Renal pelvis (tissue), 12 donors: ENCODE measurements at places on chromosomes 11 and 22.

GRCh38 chr11:27864091-27864491, 163.8 kb upstream of the BDNF start:
- DNase-seq = peak; percentile 91

- DNase-seq = no peak
Observed at GRCh38 chr22:47407461-47408025, 645.1 kb downstream of the TBC1D22A start.

- DNase-seq = no peak
Observed at GRCh38 chr11:36147491-36147890, 141.7 kb downstream of the COMMD9 start.

- DNase-seq = no peak
Observed at GRCh38 chr11:5304046-5304445, 2.3 kb upstream of the OR51B4 start.

- DNase-seq = no peak
Observed at GRCh38 chr22:48567213-48567975, 1260.3 kb downstream of the BRD1 start.

- no peak for DNase-seq
Observed at GRCh38 chr11:57126766-57127400, 54.9 kb upstream of the LRRC55 start.

DNA sequence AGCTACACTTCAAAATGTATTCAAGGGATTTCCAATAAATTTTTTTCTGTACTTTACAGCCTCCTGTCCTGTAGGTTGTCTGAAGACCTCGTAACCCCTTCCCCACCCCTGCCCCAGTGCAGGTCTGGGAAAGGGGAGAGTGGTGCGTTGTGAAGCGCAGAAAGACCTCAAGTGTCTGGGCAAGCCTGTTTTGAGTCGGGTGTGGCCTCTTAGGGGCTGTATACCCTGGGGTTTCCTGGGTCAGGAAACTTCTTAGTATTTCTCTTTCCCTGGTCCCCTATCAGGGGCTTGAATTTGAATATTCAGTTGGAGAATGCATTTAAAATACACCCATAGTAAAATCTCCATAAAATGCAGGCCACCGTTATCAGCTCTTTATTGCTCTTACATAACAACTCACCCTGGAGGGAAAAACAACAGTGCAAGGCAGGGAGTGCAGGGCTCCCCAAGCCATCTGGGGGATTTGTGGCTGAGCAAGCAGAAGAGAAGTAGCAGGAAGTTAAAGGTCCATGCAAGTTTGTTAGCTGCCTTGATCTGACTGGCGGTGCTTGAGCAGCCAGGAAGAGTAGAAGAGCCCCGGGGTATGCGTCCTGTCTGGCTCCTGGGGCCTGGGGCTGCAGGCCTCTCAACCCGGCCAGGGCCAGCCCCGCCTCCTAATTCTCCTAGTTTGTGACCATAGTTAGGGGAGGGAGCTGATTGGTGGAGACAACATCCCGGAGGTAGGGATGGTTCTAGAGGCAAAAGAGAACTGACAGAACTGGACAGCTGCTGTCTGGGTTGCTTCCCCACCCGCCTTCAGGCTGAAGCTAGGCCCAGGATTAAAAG, 25.7 kb downstream of the ARHGAP1 start:
- no peak for DNase-seq

- DNase-seq = no peak
Observed at GRCh38 chr11:14065141-14065540, 102.6 kb downstream of the SPON1 start.

GRCh38 chr11:74010306-74011300, 1.7 kb upstream of the UCP3 start:
- DNase-seq = no peak

- DNase-seq = no peak
Observed at GRCh38 chr11:110912437-110912836, 200.2 kb upstream of the ARHGAP20 start.

DNA sequence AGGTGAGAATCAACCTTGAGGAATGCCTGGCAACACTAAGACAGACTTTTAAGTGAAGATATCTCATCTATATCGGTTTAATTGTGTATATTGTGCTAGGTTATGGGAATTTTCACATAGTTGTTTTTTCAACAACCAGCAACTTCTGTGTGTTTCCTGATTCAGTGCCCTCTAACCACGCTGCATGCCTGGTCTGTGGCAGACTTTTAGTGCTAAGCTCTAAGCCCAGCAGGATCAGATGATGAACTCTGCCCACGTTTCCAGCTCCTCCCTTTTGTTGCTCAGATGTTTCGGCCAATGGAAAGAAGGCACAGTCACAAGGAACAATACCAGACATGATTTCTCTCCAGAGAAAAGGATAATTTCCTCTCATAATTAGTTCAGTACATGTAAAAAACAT, 1.4 kb upstream of the VWA5A start:
- DNase-seq = no peak

DNA sequence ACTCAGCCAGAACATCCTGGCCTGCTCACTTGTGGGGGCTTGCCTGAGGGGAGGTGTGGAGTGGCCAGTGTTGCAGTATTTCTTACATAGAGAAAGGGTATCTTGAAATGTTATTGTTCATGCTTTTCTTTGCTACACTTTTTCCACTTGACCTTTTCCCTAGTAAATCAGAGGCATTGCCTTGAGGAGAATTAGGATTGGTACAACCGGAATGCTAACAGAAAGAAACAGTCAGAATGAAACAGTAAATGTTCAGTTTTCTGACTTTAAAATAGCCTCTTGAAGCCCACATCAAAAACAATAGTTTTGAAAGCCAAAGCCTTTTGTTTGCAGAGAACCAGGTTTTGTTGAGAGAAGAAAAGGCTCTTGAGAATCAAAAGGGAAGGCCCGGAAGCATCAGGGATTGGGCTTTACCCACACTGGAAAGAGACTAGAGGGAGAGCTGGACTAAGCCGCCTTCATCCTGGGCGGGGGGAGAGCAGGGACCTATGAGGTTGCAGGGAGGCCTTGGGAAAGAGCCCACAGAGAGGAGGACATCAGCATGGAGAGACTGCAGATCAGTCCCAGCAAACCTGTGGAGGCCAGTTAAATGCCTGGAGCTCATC, 12.4 kb downstream of the ADM start:
- peak; percentile 37 for DNase-seq

- no peak for DNase-seq
Observed at GRCh38 chr11:48020092-48020755, 39.9 kb downstream of the PTPRJ start.

GRCh38 chr11:36268337-36268985, 20.8 kb downstream of the COMMD9 start:
- DNase-seq = no peak

GRCh38 chr22:19429950-19430889, 1.3 kb downstream of the HIRA start:
- no peak for DNase-seq

- DNase-seq = no peak
Observed at GRCh38 chr22:29272624-29273023, 4.6 kb downstream of the EWSR1 start.

- no peak for DNase-seq
Observed at GRCh38 chr22:28245579-28246224, 326.6 kb upstream of the PITPNB start.

GRCh38 chr11:64269540-64270220, 14.8 kb downstream of the BAD start:
- peak; percentile 100 for DNase-seq

- DNase-seq = no peak
Observed at GRCh38 chr22:22882033-22882717, 5.4 kb upstream of the IGLL5 start.

GRCh38 chr11:129252621-129253020, 60.5 kb upstream of the ARHGAP32 start:
- DNase-seq = no peak

- no peak for DNase-seq
Observed at GRCh38 chr11:104776501-104777170, 121.6 kb downstream of the CASP12 start.

GRCh38 chr11:22829231-22830081, at the start of gene SVIP:
Gene SVIP, minus strand, starts transcription at chr11:22829801. Its CDS starts 53 bp downstream, at chr11:22829748.
- peak; percentile 90 for DNase-seq

GRCh38 chr11:117840881-117841550, 16.5 kb upstream of the FXYD2 start:
- no peak for DNase-seq

DNA sequence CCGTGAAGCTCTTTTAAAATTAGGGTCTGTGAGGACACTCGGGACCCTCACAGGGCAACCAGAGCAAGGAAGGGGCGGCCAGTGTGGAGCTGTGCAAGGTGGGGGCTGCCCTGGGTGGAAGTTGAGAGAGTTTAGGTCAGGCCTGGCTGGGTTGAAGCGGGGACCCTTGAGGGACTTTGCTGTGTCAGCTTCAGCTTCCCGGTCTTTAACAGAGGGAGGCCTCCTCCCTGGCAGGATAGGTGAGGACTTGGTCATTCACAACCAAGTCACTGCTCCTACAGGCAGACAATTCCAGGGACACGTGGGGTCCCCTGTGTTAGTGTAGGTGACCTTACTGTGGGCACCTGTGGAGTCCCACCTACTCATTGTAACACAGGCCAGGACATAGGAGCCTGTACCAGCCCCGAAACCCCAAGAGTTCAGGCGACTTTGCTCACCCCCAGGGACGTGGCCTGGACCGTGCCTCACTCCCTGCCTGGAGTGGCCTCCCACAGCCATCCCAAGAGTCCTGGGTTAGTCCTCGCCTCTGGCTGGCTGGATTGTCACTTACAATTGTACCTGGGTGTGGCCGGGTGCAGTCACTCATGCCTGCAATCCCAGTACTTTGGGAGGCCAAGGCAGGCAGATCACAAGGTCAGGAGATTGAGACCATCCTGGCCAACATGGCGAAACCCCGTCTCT, 18.8 kb upstream of the ARHGAP8 start:
- no peak for DNase-seq

DNA sequence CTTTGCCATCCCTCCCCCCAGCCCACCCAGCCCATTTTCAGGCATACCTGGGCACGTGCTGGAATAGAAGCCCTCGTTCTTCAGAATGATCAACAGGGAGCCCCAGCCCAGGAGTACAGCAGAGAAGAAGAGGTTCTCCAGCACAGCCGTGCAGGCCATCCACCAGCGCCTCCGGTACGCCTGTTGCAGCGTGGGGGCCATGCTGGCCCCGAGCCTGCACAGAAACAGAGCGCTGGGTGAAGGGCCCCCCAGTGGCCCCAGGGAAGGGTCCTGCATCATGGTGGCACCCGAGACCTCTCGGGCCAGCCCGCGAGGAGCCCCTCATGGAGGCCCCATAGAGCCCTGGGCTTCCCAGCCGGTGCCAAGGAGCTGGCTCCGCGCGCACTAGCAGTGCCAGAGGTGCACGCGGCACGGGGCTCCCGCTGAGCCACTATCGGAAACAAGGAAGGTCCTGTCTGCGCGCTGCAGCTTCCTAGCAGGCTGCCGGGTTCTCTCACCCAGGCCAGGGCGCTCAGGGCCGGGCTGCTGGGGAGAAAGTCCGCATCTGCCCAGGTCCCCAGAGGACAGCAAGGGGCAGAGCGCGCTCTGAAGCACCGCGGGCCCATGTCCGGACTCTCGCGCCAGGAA, 1.5 kb downstream of the SLC43A1 start:
- no peak for DNase-seq

- no peak for DNase-seq
Observed at GRCh38 chr22:44180706-44181032, at the start of gene PARVG. Gene PARVG, plus strand, starts transcription at chr22:44180925. Its CDS starts 2,405 bp downstream, at chr22:44183330.

DNA sequence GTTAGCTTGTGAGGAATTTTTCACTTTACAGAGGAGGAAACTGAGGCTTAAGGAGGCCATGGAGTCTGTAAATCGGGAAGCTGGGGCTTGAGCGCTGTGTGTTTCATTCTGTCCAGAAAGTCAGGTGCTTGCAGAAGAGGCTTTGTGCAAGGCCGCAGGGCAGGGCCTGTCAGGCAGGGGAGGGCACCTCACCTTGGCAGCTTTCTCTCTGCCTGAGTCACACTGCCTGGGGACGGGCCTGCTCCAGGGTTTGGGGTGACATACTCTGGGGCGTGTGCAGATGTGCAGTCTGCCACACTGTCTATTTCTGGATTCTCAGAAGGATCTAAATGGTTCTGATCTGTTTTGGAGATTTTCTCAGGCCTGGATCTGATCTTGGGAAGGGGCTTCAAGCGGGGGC, 8.4 kb downstream of the INCENP start:
- no peak for DNase-seq

DNA sequence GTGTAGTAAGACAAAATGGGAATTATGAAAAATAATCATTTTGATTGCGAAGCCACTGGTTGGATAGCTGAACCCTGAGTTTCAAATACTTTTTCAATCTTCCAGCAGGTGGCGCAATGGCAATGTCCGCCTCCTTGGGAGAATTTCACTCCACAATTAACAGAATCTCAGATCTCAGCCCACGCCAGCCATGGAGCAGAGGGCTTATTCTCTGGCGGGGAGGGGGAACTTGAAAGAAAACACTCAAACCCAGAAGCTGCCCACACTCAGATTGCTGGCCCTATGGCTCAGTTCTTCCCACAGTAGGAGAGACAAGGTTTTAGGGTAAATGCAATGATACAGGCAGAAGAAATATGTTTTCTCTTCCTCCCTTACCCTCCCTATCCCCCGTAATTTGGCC, 38.7 kb upstream of the RCN1 start:
- peak; percentile 38 for DNase-seq

DNA sequence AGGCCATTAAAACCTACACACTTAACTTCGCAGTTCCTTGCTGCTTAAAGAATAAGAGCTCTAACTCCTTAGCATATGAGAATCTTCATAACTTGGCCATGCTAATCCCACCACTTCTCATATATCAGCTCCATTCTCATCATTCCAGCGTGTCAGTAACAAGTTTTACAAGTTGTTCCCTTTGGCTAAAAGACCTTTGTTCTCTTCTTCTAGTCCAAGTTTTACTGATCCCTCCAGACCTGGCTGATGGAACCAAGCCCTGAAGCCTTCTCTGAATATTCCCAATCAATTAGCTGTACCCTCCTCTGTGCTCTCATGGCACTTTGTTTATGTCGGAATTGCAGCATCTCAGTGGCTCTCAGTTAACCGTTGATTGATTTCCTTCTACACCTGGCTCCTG, 35.8 kb downstream of the GAB2 start:
- DNase-seq = no peak

DNA sequence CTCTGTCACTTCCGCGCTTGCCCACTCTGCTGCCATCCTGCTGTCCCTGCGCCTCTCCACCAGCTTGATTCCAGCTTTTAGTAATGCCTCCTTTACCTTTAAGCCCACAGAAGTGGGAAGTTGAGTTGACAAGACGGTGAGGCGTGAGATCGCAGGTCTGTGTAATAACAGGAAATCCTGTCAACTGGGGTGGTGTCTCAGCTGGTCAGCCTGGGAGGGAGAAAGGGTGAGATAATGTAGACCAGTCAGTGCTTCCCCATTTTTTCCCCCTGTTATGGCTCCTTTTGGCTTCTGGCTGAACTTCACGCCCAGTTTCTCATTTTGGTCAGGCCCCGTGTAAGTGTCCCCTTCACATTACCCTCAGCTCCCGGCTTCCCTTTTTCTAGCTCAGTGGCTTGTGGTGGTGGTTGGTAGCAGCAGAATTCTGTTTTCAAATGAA, 98.9 kb downstream of the TRAF6 start:
- no peak for DNase-seq

GRCh38 chr11:3867209-3868091, 12.0 kb downstream of the STIM1 start:
- DNase-seq = no peak

DNA sequence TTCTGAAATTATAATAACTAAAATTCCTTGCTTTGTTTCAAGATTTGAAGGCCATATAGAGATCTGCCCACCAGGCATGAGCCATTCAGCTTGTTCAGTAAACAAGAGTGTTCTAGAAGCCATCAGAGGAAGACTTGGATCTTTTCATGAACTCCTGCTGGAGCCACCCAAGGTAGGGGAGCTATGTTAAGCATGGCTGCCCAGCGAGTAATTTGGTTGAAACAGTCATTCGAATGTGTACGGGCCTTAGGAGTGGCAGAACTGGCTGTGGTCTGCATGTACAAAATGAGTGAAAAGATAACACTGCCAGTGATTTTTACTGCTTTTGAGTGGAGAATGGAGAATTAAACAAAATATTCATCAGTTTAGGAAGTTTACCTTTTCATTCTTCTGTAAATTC, 103.7 kb downstream of the PPP6R3 start:
- DNase-seq = peak; percentile 0
